Foreskin fibroblast (primary cell): ENCODE measurements at places on chromosomes 7 and 10.

DNA sequence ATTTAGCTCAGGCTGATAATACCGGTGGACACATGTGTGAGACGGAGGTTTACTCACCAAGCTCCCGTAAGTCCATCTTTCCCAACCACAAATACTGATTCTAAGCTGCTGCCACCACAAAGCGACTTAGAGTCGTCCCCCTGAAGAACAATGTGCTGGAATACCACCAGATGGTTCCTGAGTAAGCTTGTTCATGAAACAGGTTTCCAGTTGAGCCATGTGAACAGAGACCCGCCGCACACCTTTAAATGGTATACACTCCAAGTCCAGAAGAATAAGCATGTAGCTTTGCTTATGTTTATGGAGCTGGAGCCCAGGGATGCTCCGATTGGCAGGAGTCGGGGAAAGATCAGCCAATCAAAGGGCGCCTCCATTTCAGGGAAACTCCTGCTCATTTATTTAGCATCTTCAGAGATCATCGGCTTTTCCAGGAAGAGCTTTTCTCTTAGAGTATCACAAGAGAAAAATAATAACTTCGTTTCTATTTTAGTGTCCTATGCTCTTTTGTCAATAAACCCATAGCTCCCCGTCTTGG is 261.6 kb upstream of the AOAH start:
- DNase-seq: no peak

DNA sequence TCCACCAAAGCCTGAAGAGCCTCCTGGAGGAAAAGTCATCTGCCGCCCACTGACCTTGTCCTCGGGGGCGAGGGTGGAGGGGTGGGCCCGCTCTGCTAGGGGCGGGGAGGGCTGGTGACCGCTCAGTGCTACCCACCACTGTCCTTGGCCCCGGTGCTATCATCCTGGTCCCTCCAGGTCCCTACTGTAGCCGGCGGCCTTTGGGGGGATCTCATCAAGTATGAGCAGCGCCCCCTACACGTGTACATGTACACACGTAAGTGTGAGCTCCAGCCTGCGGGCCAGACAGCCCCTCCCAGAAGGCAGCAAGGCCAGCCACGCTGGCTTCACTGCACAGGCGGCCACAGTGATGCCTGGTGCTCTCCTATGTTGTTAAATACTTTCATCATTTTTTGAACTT is 19.6 kb downstream of the TTYH3 start:
- DNase-seq: peak; percentile 41

DNA sequence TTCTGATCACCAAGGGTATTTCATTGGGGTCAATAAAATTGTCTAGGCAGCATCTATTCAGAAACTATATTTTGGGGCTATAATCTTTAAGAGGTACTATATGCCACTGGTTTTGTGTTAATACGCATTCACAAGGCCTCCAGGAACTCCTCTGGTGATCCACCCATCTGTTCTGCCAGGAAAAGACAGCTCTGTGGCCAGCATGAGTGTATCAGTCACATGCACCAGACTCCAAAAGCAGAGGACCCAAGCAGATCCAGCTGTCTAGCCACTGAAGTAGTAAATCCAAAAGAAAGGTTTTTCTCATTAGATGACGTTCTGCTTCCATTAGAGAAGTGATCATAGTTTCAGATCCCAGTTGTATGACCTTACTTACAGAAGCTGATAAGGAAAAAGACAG is 199.6 kb upstream of the CELF2 start:
- DNase-seq: peak; percentile 89

DNA sequence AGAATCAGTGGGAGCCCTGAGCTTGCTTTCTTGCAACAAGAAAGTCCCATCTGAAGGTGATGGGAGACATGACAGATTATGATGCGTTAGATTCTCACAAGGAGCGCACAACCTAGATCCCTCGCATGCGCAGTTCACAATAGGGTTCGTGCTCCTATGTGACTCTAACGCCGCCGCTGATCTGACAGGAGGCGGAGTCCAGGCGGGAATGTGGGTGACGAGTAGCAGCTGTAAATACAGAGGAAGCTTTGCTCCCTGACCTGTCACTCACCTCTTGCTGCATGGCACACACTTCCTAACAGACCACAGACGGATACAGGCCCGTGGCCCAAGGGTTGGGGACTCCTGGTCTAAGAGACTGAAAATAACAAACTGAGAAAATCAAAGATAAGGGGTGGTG is 1163.4 kb upstream of the AUTS2 start:
- no peak for DNase-seq

DNA sequence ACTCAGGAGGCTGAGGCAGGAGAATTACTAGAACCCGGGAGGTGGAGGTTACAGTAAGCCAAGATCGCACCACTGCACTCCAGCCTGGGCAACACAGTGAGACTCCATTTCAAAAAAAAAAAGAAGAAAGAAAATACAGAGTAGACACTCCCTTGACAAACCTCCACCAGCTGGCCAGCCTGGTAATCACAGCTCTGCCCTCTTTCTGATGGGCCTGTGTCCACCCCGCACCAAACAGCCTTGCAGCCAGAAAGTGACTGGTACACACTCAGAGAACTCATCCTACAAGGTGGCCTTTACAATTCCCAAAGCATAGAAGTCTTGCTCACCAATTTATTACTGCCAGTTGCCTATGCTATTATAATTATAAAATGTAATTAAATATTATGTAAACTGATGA is 66.6 kb downstream of the COBL start:
- no peak for DNase-seq
